ENCODE measurements at places on chromosomes 5 and 9. TPM values are rescaled to one million over a fixed set of nuclear protein-coding genes. Genes with fewer than 3 reads are reported as not detected.

DNA sequence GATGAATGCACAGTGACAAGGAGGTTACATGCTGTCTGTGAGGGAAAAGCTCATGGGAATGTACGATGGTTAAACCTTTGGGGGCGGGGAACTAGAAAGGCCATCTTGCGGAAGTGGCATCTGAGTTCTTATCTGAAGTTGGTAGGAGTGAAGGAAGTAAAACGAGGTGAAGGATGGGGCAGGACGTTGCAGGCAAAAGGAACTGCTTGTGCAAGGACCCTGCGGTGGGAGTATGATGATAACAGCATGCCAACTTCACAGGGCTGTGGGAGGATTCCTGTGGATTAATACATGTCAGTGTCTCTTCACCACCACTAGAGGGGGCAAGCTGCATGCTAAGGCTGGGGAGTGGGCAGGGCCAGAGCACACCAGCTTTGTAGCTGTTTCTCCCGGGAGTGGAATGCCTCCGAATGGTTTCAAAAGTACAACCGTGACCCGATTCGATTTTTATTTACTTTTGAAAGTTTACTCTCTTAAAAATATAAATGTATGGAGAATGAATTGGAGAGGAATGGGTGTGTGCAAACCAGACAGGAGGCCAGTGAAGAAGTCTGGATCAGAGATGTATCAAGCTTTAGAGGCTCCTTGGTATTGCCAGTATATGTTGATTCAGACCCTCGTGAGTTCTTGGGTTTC, 62.5 kb downstream of the CYFIP2 start:
- DNase-seq, result peak; percentile 76

- no peak for DNase-seq
Observed at GRCh38 chr9:105643795-105644194, 18.5 kb upstream of the TAL2 start.

- no peak for DNase-seq
Observed at GRCh38 chr9:125959951-125960619, 212.9 kb downstream of the PBX3 start.

DNA sequence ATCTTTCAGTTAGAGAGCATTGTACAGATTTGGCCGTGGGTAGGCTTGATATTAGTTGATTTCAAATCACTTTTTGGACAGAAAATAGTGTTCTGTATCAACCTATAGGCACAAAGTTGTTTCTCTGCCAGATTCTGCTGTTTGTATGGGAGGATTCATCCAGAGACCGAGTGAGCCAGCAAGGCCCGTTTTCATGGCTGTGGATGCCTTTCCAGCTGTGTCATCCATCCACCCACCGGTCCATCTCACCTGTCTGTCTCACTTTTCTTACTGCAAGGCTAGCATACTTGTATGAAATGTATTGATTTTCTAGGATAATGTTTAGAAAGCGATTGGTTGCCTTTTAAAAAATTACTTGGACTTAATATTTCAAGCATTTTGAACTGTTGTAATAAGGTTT, 34.4 kb downstream of the ICE1 start:
- DNase-seq, result no peak

- no peak for DNase-seq
Observed at GRCh38 chr9:89687188-89687587, 82.4 kb downstream of the GADD45G start.

DNA sequence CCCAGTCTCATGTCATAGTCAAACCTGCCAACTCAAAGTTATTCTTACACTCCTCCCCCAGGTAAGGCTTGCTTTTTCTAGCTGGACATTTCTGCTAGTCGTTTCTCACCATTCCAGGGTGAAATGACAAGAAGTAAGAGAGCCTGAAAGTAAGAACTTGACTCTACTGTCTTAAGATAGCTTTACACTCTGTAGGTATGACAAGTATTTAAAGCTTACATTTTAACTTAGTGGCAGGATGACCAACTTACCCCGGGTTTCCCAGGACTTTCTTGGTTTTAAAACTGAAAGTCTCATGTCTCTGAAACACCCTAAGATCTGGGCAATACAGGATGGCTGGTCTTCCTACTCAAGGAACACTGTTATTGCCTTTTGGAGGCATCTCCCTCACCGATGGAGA, 67.5 kb upstream of the PIK3R1 start:
- no peak for DNase-seq

- no peak for DNase-seq
Observed at GRCh38 chr5:122704247-122705036, 70.4 kb upstream of the SNX2 start.

DNA sequence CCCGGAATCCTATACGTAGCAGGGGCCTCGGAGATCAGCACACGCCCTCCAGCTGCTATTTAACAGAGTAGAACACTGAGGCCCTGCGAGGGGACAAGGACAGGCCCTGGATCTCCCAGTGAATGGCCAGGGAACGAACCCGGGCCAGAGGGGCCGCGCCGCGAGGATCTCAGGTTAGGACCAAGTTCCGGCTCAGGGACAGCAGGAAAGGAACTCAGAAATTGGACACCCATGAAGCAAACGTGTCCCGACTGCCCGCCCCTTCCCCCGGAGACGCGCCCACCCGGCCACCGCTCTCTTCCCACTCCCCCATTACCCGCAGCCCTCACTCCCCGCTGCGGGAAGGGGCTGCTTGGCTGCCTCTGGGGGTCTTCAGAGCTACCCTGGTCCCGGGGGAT, 1.0 kb upstream of the FOXE1 start:
- DNase-seq, result no peak

GRCh38 chr9:9124616-9125015, 1325.0 kb upstream of the DMAC1 start:
- no peak for DNase-seq

The PDE6A gene
- not detected for total RNA-seq

The PANK3 gene
- total RNA-seq, result 42.2 TPM

The SLC38A9 gene
- 12.5 TPM for total RNA-seq

Data from right lobe of liver (tissue), 6 donors.